Stimulated activated CD8-positive, alpha-beta memory T cell treated with anti-CD3 and anti-CD28 coated beads, Interleukin-2, amount 100 ng/mL, for 1 hour (primary cell): ENCODE measurements at places on chromosomes 3 and 15.

- no peak for DNase-seq
These were observed 37.2 kb downstream of the IDH2 start for GRCh38 chr15:90064911-90065681.

- no peak for DNase-seq
These were observed 135.2 kb downstream of the TP63 start for GRCh38 chr3:189766416-189766815.

DNA sequence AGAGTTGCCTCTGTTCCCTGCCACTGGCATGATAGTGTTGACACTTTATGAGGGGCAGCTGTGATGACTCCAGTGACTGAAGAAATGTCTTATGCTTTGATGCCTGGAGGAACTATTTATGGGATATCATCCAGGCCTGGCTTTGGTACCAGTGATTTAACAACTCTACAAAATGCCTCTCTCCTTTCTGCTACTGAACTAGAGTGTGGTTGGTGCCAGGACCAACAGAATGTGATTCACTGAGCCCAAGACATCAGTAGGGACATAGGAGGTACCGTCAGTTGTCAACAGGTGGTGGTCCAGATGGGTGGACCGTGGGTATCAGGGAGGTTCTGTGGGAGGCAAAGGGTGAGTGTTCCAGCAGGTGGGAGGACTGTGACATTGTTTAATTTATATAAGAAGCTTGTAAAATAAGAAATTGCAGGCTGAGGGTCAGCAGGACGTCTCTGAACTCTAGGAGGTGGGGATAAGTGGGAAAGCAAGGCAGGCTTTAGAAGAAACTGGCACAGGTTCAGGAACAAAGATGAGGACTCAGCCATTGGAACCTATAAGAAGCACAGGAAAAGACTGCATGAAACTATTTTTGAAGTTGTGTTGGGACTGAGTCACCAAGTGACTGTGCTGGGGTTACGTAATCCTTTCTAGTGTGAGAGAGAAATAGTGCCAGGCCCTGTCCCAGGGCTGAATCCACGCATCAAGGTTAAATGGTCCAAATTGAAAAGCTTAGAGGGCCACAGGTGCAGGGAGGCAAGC, 28.5 kb upstream of the SLC7A14 start:
- no peak for DNase-seq

- no peak for DNase-seq
These were observed 141.5 kb downstream of the DUT start for GRCh38 chr15:48472756-48473155.

DNA sequence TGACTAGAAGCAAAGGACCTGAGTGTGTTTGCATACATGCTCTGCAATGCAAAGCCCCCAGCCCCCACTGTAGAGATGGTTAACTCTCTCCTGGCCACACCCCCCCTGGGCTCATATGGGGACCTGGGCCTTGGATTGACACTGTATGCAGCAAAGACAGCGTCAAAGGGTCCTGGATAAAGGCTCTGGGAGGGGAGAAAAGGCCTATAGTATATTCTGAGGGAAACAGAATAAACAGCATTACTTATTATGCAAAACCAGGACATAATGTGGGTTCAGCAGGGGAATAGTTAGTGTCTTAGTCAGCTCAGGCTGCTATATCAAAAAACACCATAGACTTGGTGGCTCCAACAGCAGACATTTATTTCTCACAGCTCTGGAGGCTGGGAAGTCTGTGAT, 158.7 kb downstream of the APBA2 start:
- DNase-seq: no peak

GRCh38 chr3:194215392-194215791, 79.4 kb downstream of the HES1 start:
- no peak for DNase-seq

- no peak for DNase-seq
These were observed 49.1 kb downstream of the DNASE1L3 start for GRCh38 chr3:58161435-58162398.

DNA sequence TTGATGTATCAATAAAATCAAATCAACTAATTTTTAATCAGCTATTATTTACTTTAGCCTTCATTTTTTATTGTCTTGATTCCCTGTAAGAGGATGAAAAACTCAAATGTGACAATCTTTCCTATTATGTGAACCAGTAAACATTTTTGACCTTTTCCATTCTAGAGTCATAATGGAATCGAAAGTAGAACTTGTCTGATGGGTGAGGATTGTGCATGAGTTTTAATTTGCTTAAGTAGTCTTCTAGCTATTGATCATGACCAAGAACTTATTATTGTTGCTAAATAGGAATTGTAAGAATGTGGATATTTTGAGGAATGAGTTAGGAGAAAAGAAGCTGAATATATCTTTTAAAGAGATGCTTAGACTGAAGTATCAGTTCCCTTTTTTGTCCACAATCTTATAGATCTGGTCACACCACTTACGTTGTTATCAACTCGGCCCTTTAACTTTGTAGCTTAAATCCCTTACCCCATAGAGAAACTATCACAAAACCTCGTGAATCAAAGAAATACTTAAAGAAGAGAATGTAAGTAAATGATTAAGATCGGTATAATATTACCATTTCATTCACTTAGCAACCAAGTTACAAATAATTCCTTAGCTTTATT, 147.3 kb downstream of the TP63 start:
- DNase-seq: no peak
